ENCODE measurements at places on chromosomes 5 and 9.

GRCh38 chr5:89758146-89758545 is 651.4 kb downstream of the CETN3 start:
- no peak for DNase-seq

- DNase-seq, result no peak
Observed at GRCh38 chr5:96597438-96598020, 64.6 kb upstream of the CAST start.

DNA sequence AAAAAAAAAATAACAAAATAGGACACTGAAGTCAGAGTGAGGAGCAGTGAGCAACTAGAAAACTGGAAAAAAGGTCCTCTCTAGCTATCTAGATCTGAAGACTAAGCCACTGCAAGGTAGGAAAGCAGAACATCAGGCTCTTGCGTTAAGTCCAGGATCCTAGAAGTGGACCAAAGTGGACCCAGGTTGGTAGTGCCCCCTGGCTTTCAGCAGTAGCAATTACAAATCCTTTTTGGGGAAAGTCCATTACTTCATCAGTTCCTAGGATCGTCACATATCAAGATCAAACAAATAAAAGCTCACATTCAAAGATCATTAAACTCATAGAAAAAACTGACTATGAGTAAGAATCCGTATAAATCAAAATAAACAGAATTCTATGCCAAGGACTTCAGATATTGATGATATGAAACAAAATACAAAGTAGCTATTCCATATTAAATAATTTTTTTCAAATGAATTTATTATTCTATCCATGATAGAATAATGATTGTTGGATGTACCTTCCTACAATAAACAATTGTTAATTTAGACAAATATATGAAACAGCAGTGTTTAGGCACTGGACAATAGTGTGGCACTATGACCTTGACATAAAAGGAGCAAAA is 6.5 kb upstream of the RICTOR start:
- DNase-seq, result no peak

GRCh38 chr5:166340039-166340438 is 1951.4 kb upstream of the WWC1 start:
- no peak for DNase-seq

DNA sequence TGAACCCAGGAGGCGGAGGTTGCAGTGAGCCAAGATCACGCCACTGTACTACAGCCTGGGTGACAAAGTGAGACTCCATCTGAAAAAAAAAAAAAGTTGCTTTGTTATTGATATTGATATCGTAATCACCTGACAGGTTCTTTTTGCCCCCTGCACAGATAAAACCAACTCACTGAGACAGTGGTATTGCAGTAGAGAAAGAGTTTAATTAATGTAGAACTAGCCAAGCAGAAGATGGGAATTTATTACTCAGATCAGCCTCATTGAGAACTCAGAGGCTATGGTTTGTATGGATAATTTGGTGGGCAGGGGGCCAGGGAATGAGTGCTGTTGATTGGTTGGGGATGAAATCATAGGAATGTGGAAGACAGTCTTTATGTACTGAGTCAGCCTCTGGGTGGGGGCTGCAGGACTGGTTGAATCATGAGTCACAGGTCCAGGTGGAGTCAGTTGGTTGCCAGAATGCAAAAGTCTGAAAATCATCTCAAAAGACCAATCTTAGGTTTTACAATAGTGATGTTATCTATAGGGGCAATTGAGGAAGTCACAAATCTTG is 35.8 kb upstream of the MEGF10 start:
- no peak for DNase-seq

Data from cortex of kidney (tissue), 1 donor.